ENCODE measurements at places on chromosomes 11 and 22.

DNA sequence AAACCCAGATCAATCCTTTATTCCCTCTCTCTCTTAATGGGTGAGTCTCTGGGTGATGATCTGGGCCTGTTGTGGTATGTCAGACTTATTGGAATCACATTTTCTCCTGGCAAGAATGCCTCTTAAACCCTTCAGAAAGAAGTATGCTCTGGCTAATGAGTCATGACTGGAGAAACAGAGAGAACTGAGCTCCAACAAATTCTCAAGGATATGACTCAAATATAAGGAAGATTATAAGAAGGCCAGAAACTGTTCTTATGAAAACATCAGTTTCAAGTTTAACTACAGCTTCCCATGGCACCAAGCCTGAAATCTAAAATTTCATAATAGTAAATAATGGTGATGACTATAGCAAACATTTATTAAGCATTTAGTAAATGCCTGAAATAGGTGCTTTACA is 83.9 kb downstream of the OR5AK2 start:
- DNase-seq, result no peak

DNA sequence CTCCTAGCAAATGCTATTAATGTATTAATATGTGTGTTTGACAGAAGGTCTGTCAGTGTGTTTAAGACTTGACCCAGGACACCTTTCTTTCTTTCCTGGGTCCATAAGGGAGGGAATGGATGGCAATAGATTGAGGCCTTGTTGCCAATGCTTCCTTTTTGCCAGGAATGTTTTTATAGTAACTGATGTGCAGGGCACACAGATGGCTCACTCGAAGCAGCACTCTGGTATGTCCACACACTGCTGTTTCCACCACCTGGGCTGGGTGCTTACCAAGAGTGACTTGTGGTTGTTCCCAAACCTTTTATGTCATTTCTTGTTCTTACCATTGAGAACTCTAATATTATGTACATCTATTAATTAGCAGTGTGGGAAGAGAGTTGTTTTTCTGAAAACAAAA is 396.9 kb upstream of the SYN3 start:
- DNase-seq, result no peak

- no peak for DNase-seq
Observed at GRCh38 chr22:26585104-26585790, 4.7 kb downstream of the TPST2 start.

DNA sequence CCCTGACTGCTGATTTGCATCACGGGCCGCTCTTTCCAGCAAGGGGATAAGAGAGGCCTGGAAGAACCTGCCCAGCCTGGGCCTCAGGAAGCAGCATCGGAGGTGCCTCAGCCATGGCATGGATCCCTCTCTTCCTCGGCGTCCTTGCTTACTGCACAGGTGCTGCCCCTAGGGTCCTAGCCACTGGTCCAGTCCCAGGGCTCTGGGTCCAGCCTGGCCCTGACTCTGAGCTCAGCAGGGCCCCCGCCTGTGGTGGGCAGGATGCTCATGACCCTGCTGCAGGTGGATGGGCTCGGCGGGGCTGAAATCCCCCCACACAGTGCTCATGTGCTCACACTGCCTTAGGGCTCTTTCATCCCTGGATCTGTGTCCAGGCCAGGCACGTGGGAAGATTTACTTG is 7.0 kb upstream of the IGLL5 start:
- no peak for DNase-seq

- peak; percentile 12 for DNase-seq
Observed at GRCh38 chr11:6251120-6251733, 8.4 kb upstream of the CCKBR start.

DNA sequence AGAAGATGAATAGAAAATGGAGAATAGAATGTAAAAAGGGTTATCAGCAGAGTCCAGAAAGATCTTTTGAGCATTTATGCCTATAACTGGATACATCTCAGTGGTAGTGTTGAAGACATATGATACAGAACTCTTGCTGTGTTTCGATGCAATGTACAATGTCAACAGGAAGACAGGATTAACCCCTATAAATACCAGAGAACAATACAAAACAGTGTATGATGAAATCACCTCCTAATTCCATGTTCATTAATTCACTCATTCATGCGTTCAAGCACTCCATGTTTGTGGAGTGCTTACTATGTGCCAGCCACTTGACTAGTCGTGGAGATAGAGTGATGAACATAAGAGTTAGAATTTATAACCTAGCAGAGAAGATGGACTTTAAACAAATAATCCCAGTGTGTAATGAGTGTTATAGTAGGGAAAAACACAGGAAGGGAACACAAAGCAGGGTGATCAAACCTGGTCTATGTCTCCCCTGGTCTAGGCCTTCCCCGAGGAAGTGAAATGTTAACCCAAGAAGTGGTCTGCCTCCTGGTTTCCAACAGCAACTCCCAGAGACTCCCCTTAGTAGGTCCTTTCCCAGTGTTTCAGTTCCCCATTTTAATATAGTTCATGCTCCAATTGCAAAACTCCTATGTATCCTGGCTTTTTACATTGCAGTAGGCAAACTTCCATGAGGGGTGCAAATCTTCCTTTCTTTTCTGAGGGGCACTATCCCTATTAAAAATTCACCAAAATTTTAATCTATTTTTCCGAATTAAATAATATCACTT is 9.1 kb upstream of the SESN3 start:
- DNase-seq, result no peak

- DNase-seq, result no peak
Observed at GRCh38 chr22:50611341-50612060, 10.9 kb downstream of the MAPK8IP2 start.

- no peak for DNase-seq
Observed at GRCh38 chr22:29840498-29840897, 2.4 kb upstream of the ASCC2 start.

- no peak for DNase-seq
Observed at GRCh38 chr11:103067118-103067517, 24.8 kb downstream of the DCUN1D5 start.

- DNase-seq, result no peak
Observed at GRCh38 chr11:114314096-114314495, 17.9 kb downstream of the NNMT start.

DNA sequence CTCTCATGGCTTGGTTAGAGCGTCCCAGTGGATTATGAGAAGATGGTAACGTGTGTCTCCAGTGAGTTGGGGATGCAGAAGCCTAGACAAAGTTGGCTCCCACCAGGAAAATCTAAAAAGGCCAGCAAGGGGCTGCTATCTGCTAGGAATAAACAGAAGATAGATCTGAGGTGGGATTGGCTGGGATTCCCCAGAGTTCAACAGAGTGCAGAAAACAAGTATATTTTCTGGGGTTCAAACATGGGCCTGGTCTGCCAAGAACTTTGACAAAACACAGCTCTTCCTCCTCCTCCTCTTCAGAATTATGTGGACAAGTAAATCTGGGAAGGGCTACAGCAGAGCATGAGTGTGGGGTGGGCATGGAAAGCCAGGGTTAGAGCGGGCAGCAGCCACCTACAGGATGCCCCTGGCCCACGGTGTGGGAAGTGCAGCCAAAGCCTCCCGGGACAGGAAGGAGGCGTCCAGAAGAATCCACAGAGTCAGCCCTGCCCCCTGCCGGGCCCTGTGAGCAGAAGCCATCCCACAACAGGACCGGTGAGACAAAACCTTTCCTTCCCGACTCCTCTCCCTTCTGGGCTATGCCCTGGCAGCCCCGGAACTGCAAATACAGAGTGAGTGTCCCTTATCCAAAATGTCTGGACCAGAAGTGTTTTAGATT is 67.1 kb downstream of the CD82 start:
- no peak for DNase-seq

- DNase-seq, result no peak
Observed at GRCh38 chr22:32760396-32760795, 41.1 kb upstream of the TIMP3 start.

- DNase-seq, result no peak
Observed at GRCh38 chr11:101810546-101810945, 104.3 kb upstream of the CEP126 start.

- no peak for DNase-seq
Observed at GRCh38 chr22:49008682-49009235, 818.9 kb downstream of the BRD1 start.

GRCh38 chr11:76747915-76748860 is 35.0 kb upstream of the TSKU start:
- DNase-seq, result no peak

- DNase-seq, result peak; percentile 43
Observed at GRCh38 chr11:66880496-66881450, 23.9 kb downstream of the LRFN4 start.

GRCh38 chr11:74592063-74592440 is 330 bp upstream of the POLD3 start:
- no peak for DNase-seq
